ENCODE measurements at places on chromosomes 3 and 15.

GRCh38 chr15:49888734-49889133, 230.3 kb downstream of the ATP8B4 start:
- DNase-seq = no peak

- DNase-seq = no peak
These were observed 194.6 kb upstream of the TPM1 start for GRCh38 chr15:62847900-62848489.

- DNase-seq = no peak
These were observed 78.2 kb downstream of the DAPK2 start for GRCh38 chr15:63968122-63968524.

- DNase-seq = no peak
These were observed 40.6 kb downstream of the TPRA1 start for GRCh38 chr3:127549826-127550467.

DNA sequence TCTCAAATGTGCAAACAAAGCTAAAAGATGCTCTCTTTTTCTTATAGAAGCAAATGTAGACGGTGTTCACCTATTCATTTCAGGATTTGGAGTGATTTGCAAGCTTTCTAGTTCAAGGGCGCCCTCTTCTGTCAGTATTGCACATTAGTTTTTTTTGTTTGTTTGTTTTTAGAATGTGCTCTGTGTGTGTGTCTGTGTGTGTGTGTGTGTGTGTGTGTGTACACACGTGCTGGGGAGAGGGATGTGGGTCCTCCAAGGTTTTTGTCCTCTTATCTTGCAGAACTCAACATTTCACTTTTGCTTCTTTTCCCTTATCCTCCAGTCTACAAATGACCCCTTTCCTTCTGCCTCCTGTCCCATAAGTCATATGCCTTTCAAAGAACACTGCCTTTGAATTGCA, 23.5 kb downstream of the DNAH1 start:
- DNase-seq = peak; percentile 73

DNA sequence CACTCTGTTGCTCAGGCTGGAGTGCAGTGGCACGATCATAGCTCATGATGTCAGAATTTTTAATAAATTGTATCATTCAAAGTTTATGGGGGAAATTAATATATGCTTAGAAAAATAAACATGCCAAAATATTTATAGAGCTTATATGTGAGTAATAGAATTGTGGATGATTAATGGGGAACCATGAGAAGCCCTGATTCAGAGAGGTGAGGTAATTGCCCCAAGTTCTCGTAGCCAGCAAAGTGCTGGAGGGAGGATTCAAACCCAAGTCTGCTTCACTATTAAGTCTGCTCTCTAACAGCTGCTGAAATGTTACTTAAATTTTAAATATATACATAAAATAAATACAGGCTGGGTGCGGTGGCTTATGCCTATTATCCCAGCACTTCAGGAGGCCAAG, 26.2 kb upstream of the IGF2BP2 start:
- DNase-seq = no peak

- DNase-seq = no peak
These were observed 131.2 kb upstream of the TGFBR2 start for GRCh38 chr3:30475038-30475808.

DNA sequence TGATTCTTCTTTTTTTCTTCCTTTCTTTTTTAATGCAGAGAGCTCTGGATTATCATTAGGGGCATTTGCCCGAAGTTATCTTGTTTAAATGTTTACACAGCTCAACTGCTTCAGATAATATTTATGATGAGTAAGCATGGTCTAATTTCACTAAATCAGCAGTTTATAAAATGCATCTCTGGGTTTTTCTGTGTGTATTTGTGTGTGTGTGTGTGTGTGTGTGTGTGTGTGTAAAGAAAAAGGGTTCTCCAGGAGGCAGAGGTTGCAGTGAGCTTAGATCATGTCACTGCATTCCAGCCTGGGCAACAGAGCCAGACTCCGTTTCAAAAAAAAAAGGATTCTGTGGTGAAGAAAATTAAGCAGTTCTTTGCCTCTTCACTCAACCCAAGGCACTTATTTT, 25.9 kb upstream of the TNFSF10 start:
- DNase-seq = no peak

GRCh38 chr3:196195664-196196265, 15.4 kb downstream of the ZDHHC19 start:
- no peak for DNase-seq

GRCh38 chr3:122058294-122058693, 3.1 kb downstream of the CD86 start:
- no peak for DNase-seq

DNA sequence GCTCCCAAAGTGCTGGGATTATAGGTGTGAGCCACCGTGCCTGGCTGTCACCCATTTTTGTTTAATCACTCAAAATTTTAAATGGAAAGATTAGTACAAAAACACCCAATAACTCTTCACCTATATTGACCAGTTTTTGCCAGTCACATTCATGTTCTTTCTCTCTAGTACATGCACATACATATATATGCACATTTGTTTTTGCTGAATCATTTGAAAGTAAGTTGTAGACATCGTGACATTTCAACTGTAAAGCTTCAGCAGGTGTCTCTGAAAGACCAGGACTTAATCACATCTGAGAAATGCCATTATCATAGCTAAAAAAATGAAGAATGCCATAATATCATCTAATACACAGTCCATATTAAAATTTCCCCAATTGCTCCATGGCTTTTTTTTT, 6.5 kb upstream of the SEMA4B start:
- DNase-seq = no peak

GRCh38 chr3:84968701-84969235, 10.0 kb downstream of the CADM2 start:
- DNase-seq = no peak

DNA sequence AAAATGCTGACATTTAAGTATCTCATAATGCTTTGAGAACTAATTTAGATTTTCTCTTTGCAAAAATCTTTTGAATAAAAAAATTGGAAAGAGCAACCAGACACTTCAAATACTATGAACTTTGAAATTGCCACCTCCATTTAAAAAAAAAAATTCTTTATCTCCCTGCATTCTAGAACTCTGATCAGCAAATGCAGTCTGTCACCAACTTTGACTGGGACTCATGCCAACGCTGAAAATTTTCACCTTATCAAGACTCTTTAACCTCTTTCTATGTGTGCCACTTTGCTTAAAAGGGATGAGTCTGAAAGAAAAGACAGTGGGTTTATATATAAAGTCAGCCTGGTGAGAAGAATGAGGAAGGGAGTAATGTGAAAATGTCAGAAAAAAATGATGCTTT, 191.2 kb upstream of the ARPP21 start:
- no peak for DNase-seq

GRCh38 chr3:99817047-99817436, 620 bp upstream of the CMSS1 start:
- no peak for DNase-seq

- DNase-seq = no peak
These were observed 2.6 kb upstream of the ACKR4 start for GRCh38 chr3:132594498-132594897.

DNA sequence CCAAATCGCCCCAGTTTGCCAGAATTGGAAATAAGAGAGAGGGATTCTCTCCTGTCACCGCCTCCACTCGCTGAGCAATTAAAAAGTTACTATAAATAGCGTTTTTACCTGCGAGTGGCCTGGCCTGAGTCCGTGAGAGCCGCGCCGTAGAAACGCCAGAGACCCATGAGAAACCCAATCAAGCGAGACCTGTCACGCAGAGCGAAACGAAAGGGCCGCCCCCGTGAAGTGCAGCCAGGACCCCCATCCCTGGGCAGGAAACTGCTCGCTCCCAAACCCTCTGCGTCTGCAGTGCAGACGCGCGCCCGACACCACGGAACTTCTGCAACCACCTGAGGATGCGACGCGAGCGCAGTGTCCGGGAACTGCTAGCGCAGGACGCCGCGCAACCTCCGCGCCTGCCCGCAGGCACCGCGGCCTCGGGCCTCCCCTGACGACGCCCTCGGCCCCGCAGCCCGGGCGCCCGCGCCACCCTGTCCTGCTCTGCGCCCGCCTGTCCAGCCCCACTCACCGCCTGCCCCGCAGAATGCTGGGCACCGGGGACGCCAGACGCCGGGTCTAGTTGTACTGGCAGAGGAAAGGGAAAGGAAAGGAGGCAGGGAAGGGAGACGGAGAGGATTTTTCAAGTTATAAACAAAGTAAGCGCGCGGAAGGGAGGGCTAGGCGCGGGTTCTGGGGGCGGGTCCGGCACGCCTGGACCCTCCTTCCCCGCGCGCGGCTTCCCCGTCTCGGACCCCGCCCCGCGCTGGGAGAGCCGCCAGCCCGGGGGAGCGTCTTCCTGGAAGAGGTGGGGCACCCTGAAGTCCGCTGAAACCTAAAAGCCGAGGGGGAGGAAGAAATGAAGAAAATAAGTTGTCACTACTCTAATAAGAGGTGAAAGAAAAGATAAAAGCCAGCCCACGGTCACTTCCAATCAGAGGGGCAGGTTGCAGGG, at the start of gene PLSCR4:
PLSCR4 (minus strand) TSS at position 657 of the 934 bp plus-strand sequence. CDS start 29,034 bp downstream, outside the sequence.
- DNase-seq = peak; percentile 40

DNA sequence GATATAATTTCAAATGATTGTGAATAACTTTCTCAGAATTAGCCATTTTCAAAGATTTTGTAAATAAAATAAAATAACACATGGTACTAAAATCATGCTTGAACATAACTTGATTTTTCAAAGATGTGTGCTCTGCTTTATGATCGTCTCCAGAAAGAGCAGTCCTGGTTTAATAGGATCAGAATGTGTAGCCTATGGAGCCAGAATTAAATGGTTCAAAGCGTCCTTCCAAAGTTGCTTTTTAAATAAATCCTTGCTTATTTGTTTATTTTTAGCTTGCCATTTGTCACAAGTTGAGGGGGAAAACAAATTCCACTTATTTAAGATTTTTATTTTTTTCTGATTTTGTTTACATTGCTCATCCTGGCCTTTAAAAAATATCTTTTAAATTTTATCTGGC, 123.7 kb upstream of the SPRED1 start:
- DNase-seq = no peak

GRCh38 chr15:100602823-100603393, 519 bp downstream of the ASB7 start:
- DNase-seq = no peak

GRCh38 chr3:113219605-113220300, 8.4 kb downstream of the BOC start:
- DNase-seq = no peak

DNA sequence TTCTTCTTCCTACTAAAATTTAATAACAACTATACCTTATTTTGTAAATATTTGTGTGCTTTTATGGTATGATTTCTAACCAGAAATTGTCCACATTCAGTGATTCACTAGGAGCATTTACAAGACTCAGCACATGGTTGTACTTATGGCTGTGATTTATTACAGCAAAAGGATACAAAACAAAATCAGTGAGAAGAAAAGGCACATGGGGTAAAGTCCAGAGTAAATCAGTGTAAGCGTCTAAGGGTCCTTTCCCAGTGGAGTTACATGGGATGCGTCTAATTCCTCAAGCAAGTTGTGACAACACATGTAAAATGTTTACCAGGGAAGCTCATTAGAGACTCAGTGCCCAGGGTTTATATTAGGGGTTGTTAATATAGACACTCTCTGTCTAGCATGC, 31.1 kb downstream of the RNF13 start:
- DNase-seq = no peak

GRCh38 chr15:77838595-77838994, 205.9 kb upstream of the LINGO1 start:
- no peak for DNase-seq

GRCh38 chr3:156728267-156728985, 54.0 kb downstream of the TIPARP start:
- peak; percentile 97 for DNase-seq

GRCh38 chr3:157520485-157521150, 17.4 kb upstream of the VEPH1 start:
- no peak for DNase-seq

DNA sequence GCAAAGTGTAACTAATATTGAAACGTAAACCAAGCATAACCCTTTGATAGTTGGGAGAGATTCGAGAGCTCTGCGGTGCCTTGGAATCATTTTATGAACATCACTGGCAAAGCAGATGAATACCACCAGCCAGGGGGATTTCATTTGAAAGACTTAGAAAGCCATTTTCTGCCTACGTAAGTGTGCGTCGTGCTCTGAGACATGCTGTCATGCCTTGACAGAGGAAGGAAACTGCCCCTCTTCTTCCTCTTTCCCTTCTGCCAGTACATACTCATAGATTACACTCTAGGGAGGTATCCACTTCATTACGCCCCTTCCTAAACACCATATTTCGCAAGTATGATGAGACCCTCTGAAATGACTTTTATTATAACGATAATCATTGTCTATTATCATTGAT, 3.3 kb upstream of the MTHFS start:
- no peak for DNase-seq

GRCh38 chr3:152296382-152296781, 27.7 kb downstream of the MBNL1 start:
- no peak for DNase-seq

- no peak for DNase-seq
These were observed 675 bp downstream of the RYR3 start for GRCh38 chr15:33311312-33311971.

- no peak for DNase-seq
These were observed 678.1 kb downstream of the MCTP2 start for GRCh38 chr15:94909510-94909909.

- no peak for DNase-seq
These were observed 84.4 kb upstream of the PLCL2 start for GRCh38 chr3:16800361-16800760.

GRCh38 chr15:96066126-96066525, 264.4 kb upstream of the NR2F2 start:
- no peak for DNase-seq

DNA sequence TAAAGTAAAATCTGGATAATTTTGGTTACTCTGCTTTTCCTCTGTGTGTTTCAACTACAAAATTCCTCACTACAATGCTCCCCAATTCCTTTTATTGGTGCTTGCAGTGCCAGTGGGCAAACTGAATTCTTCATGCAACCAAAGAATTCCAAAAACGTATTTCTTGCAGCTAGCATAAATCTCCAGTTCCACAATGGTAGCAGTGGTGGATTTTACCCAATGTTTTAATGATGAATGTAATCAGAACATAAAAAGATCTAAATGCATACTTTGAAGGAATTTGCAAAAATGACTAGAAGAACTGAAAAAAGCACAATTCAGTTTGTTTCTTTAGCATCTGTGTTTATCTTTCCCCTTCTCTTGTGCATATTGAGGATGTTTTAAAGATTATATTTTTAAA, 359.6 kb upstream of the TPRG1 start:
- no peak for DNase-seq

DNA sequence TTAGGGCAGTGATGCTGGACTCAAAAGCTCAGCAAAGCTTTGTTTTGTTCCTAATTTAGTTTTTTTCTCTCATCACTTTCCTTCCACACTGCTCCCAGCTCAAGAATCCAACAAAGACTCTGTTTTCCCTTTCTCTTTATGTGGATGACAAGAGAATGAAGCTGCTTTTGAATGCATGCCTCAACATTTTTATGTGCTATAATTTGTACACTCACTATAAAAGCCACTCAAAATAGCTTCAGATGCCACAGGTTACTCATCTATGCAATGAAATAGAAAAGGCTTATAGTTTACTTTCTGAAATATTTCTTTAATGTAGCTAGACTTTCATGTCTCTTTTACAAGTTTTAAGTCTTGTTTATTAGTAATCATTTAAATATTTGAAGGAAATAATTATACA, 714.9 kb downstream of the OTOL1 start:
- no peak for DNase-seq
